Caco-2 (cell line): ENCODE measurements at places on chromosomes 7 and 10. TPM values are rescaled to one million over a fixed set of nuclear protein-coding genes. Genes with fewer than 3 reads are reported as not detected.

DNA sequence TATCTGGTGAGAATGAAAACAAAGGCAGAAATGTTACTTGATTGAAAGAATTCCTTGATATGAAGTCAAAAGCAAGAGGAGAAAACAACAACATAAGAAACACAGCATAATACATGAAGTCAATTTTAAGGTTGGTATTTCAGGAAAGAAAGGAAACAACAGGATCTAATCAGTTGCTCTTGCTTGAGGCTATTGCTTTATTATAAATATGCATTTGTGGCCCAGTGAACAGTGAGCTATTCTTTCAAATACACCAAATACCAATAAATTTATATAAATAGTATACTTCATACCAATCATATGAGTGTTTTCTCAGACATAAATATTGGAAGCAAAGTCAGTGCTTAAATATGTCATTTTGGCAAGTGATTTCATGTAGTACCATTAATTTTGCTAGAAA, 806.6 kb downstream of the NXPH1 start:
- H3K4me3 ChIP-seq = no peak overlapping the region
- no peaks in the 10 kb centered on the region for H3K27me3 ChIP-seq
- H3K4me1 ChIP-seq = no peaks in the 10 kb centered on the region
- H3K27ac ChIP-seq = no peak overlapping the region
- H3K36me3 ChIP-seq = no peaks in the 10 kb centered on the region

GRCh38 chr10:34538281-34538829, 276.7 kb downstream of the PARD3 start:
- no peak overlapping the region for H3K4me3 ChIP-seq
- H3K36me3 ChIP-seq = no peaks in the 10 kb centered on the region
- no peak for DNase-seq

DNA sequence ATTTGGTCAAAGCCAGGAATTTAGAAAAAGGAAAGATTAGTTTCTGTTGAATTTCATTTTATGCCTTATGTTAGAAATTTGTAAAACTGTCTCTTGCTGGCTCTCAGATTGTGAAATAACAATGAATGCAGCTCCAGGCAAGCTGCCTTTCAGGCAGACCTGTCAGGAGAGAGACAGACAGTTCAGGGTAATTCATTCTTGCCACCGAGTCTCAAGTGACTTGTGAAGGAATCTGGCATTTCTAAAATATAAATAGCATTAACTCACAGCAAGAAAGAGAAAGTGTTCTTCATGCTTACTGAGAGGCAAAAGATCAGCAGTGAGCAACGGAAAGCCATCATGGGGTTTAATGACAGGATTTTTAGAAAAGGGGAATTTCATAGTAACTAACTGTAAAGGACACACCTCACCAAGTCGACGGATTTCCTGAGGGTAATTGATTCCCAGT, 442.3 kb upstream of the AKR1E2 start:
- no peak overlapping the region for H3K27ac ChIP-seq
- H3K4me3 ChIP-seq = no peak overlapping the region
- no peaks in the 10 kb centered on the region for H3K27me3 ChIP-seq
- no peak for DNase-seq

DNA sequence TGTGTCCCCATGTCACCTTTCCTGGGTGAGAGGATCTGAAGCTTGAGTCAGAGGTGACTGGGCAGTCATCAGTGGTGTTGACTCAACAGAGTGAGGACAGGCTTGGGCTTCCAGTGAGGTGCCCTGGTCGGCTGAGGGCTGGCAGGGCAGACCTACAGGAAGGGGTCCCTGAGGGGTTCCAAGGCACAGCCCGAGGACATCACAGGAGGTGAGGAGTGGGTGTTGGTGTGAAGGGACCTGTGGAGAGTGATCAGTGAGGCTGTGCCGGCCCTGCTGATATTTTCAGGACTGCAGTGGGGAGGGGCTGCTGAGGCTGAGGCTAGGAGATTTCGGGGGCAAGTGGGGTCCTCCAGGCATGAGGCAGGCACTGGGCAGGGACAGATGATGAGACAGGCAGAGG, 545.5 kb downstream of the TCERG1L start:
- no peaks in the 10 kb centered on the region for H3K27me3 ChIP-seq
- H3K4me1 ChIP-seq = no peaks in the 10 kb centered on the region
- DNase-seq = no peak
- H3K27ac ChIP-seq = no peak overlapping the region
- H3K4me3 ChIP-seq = no peak overlapping the region

GRCh38 chr7:6653071-6654003, 16.2 kb downstream of the ZNF316 start:
- DNase-seq = no peak
- no peaks in the 10 kb centered on the region for H3K4me1 ChIP-seq
- no peaks in the 10 kb centered on the region for H3K27me3 ChIP-seq
- H3K27ac ChIP-seq = no peak overlapping the region
- peaks cover 10% of the 10 kb centered on the region for H3K36me3 ChIP-seq

- H3K27me3 ChIP-seq = no peaks in the 10 kb centered on the region
- H3K27ac ChIP-seq = no peak overlapping the region
- DNase-seq = no peak
- H3K4me1 ChIP-seq = no peaks in the 10 kb centered on the region
- H3K36me3 ChIP-seq = no peaks in the 10 kb centered on the region
Observed at GRCh38 chr10:52106899-52107298, 207.2 kb upstream of the DKK1 start.

DNA sequence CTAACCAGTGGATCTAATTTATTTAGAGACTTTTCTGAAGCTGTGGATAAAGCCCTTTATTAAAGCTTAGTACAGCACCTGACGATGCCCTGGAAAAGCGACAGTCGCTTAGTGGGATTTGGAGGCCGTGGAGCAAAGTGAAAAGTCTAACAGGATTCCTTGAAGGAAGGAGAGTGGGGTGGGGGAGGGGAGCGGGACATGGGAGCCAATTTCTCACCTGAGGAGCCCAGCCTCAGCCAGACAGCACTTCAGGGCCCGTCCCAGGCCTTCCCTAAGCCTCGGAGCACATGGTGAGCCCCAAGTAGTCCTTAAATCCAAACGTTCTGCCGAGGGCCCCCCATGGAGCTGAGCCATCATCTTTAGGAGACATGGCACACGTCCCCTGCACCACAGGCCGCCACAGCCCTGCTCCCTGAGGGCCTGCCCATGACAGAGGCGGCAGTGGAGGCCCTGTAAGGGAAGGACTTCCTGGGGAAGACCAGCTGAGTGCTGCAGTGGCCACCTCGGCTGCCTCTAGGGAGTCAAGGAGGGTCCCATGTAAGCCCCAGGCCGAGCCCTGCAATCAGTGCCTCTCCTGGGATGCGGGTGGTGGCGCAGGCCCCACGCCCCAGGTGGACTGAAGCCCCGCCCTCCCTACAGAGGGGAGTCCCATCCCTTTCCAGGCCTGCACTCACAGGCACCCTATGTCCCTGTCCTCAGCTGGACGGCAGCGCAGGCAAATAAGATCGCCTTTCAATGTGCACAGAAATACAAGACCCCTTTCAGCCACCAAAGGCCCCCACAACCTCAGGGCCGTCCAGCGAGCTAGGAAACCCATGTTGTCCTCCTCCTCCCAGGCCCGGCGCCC, 187.0 kb downstream of the MAD1L1 start:
- peaks cover 1% of the 10 kb centered on the region; the same call in 1 of the 2 replicates for H3K36me3 ChIP-seq
- no peak overlapping the region for H3K27ac ChIP-seq
- H3K4me3 ChIP-seq = no peak overlapping the region

- DNase-seq = no peak
- no peak overlapping the region for H3K27ac ChIP-seq
- no peak overlapping the region for H3K4me3 ChIP-seq
- H3K27me3 ChIP-seq = no peaks in the 10 kb centered on the region
- no peaks in the 10 kb centered on the region for H3K4me1 ChIP-seq
Observed at GRCh38 chr10:74419491-74419951, 268.5 kb downstream of the ADK start.

GRCh38 chr7:15543256-15543655, 18.6 kb downstream of the AGMO start:
- DNase-seq = no peak
- H3K4me3 ChIP-seq = no peak overlapping the region
- H3K27me3 ChIP-seq = no peaks in the 10 kb centered on the region

DNA sequence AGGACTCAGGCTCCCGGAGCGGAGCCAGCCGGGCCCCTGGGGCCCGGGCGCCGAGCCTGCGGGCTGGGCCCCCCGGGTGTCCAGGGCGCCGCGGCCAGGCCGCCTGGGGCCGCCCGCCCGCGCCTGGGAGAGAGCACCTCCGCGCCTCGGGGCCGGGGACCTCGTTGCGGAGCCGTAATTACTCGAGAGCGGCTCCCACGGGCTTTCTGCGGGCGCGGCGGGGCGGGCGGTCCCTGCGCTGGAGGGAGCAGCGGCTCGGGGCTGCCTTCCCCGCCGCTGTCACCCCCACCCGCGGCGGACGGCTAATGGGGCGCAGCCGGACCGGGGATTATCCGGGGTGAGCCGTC, 1.5 kb downstream of the GNB2 start:
- peak overlapping the region; percentile 100 for H3K4me3 ChIP-seq
- H3K27ac ChIP-seq = peak overlapping the region; percentile 94
- no peaks in the 10 kb centered on the region for H3K27me3 ChIP-seq

DNA sequence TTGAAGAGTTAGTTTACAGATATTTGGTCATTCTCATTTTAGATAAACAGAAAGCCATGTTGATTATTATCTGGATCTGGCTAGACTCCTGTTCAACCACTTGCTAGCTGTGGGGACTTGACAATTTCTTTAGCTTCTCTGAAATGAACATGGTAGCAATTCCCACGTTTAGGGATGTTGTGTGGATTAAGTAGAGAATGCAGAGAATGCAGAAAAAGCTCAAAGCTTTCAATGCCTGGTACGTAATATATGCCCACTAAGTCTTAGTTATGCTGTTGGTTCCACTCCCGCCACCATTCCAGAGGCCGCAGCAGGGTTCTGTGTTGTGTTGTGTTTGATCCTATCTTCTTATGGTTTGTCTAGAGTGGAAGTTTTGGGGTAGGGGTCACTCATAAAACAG, 39.2 kb upstream of the RPA3 start:
- H3K4me3 ChIP-seq = no peak overlapping the region
- H3K27me3 ChIP-seq = no peaks in the 10 kb centered on the region
- H3K4me1 ChIP-seq = peaks cover 10% of the 10 kb centered on the region; the same call in 1 of the 2 replicates
- no peak for DNase-seq

DNA sequence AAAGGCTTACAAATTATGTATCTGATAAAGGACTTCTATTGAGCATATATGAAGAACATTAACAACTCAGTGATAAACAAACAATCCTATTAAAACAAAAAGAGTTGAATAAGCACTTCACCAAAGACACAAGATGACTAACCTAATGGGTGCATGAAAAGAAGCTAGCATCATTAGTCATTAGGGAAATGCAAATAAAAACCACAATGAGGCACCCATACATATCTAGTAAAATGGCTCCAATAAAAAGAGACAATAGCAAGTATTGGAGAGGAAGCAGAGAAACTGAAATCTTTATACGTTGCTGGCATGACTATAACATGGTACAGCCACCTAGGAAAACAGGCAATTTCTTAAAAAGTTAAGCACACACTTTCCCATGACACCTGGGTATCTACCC, 77.6 kb upstream of the ZMIZ1 start:
- H3K27ac ChIP-seq = no peak overlapping the region
- H3K36me3 ChIP-seq = no peaks in the 10 kb centered on the region
- 0 out of 2 replicates have a peak, but pooled peaks cover 4% of the 10 kb centered on the region for H3K4me1 ChIP-seq
- H3K27me3 ChIP-seq = no peaks in the 10 kb centered on the region
- no peak for DNase-seq
- H3K4me3 ChIP-seq = no peak overlapping the region

GRCh38 chr7:16822029-16822428, 17.2 kb upstream of the AGR2 start:
- peaks cover 17% of the 10 kb centered on the region for H3K4me1 ChIP-seq
- peak overlapping the region; percentile 71 for H3K27ac ChIP-seq
- DNase-seq = no peak
- no peaks in the 10 kb centered on the region for H3K36me3 ChIP-seq
- no peak overlapping the region for H3K4me3 ChIP-seq

GRCh38 chr7:84102213-84102612, 92.4 kb downstream of the SEMA3A start:
- H3K36me3 ChIP-seq = no peaks in the 10 kb centered on the region
- no peaks in the 10 kb centered on the region for H3K27me3 ChIP-seq
- H3K27ac ChIP-seq = no peak overlapping the region
- H3K4me3 ChIP-seq = no peak overlapping the region
- DNase-seq = no peak

HOXA10 gene
- total RNA-seq = 7.8 and 9.5 TPM in 2 replicates

PDZD7 gene
- 1.4 and 1.5 TPM in 2 replicates for total RNA-seq

TMEM60 gene
- 18.9 and 19.6 TPM in 2 replicates for total RNA-seq

RARRES2 gene
- total RNA-seq = not detected in 2 replicates
